NCI-H2171 (cell line): ENCODE measurements at places on chromosomes 2 and 18.

DNA sequence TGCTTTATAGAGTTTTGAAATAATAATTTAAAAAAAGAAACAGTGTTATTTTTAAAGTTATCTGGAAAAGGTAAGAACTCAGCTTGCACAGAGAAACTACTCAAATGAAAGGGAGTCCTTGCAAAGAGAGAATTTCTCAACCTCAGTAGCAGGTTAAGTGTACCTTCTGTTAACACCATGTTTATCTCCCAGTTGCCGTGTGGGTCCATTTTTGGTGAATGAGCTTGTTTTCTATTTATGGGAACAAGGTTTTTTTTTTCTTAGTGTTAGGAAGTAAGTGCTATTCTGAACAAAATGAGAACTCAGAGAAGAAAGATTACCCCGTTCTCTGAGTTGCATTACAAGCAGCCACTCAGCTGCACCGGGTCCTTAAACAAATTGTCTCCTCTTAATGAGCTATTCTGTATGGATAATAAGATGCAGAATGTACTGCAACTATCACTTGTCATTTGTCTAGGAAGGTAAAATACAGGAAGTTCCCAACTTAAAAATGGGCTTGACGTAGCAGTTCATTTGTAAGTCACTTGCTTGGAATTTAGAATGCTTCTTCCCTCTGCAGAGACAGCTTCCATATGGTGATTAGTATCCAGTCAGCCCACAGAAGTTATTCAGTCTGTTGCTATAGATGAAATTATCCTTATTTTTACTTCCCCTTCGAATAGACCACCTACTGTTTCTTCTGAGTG lies 74.9 kb downstream of the LTBP1 start:
- no peak for DNase-seq

DNA sequence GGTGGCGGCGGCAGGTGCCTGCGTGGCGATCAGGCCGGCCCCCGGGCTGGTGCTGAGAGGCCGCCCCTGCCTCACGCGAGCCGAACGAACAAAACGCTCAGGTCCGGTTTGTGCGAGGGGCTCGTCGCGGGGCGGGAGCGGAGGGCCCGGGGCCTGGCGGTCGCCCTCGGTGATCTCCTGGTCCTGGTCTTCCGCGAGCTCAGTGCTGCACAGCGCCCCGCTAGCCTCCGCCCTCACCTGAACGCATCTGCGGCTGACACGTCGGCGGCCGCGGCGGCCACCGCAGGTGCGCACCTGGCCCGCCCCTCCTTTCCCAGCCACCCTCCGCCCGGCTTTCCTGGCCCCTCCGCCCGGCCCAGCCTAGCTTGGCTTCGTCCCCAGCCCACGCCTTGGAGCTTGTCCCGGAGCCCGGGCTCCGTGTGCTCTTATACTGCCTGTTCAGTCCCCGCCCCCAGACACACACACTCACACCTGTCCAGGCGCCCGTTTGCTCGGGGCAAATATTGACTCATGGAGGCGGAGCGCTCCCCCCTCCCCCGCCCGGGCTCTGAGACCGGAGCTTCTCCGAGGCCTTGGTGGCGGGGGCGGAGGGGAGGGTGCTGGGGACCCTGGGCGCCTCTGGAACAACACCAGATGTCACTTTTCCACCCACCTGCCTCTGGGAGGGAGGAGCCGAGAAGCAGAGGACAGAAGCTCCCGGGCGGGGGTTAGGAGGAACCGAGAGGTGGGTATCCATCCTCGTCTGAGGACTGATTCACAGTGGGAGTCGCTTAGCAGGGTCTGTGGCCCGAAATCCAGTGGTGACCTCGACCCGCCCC lies 8.6 kb upstream of the CRYBA2 start:
- DNase-seq = peak; percentile 99

GRCh38 chr2:26917135-26917836 lies 53.2 kb upstream of the MAPRE3 start:
- no peak for DNase-seq

DNA sequence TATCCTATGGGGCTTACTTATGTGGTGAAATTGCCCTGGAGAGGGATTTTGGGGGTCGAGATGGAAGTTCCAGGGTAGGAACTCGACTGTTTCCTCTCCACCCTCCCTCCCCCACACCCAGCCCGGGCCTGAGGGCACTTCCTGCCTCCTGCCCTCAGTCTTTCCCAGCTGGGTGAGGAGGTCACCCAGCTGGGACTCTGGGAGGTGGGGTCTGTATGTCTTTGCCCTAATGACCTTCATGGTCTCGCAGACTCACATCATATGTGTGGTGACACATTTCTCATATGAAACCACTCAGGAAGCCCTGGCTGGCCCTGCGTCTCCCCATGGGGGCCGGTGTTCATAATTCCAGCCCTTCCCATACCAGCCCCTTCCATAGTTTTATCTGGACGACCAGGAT lies 12.4 kb downstream of the ATOH8 start:
- no peak for DNase-seq

DNA sequence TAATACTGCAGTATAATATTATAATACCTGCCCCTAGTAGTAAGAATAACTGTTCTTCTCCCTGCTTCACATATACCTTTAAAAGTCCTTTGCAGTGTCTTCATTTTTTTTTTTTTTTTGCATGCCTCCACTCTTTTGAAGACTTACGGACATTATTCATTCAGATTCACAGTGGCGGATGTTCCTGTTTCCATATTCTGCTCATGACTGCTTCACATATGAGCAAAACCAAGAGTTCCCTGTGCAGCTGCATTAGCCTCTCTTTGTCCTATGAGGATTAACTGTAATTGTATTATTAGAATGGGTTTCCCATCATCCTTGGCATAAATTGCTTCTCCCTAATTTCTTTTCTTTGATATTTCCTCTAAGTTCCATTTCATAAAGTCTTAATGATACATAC lies 12.8 kb downstream of the IL18RAP start:
- no peak for DNase-seq

DNA sequence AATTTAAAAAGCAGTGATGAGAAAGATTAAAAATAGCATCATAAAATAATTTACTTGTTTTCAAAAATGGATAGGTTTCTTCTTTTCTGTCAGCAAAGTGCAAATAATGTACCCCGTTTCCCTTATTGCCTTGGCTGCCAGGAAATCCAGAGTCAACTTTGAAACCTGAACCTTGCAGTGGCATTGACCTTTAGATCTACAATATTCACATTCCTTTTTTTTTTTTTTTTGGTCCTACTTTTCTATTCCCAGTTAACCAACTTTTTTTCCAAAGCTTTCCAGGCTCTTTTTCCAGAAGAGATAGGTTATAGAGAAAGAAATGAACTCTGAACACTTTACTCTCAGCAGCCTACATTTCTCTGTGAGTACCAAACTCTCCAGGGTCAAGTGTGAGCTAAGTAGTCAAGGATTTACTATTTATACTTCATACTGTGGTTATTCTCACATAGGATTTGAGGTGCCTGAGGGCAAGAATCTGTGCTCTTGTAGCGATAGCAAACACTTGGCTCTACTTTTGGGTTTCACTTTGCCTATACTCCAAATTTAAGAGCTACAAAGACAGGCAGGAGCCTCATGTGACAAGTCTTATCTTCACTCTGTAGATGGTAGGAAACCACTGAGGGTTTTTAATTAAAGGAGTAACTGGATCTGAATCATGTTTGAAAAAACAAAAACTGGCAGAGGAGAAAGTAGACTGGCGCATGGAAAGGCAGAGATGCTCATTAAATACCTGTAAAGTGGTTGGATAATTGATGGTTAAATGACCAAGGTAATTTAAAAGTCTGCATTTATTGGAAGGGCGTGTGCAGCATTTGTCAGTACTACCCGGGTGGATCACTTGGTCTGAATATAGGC lies 63.2 kb upstream of the TMEM17 start:
- no peak for DNase-seq

DNA sequence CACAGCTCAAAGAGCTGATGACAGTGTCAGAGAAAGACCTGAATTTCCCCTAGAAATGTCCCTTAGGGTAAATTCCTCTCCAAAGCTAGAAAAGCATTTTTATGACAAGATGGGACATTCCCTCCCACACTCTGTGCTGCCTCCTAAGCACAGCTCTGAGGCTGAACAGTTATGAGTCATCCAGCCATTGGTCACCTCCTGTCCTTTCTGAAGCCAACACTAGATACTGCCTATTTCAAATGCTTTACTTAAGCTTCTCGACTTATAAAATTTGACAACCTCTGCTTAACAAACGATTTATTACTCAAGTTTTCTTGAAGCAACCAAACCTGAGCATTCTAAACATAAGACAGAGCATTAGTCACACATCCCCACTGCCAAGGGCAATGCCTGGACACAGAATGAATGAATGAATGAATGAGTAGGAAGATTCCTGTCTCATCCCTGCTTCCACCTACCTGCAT lies 35.4 kb downstream of the B4GALT6 start:
- DNase-seq = no peak

- no peak for DNase-seq
Observed at GRCh38 chr18:24296276-24296675, 101.3 kb downstream of the OSBPL1A start.

- DNase-seq = no peak
Observed at GRCh38 chr2:157751462-157752058, 122.9 kb upstream of the ACVR1C start.
